ENCODE measurements at places on chromosomes 6 and 20. TPM values are rescaled to one million over a fixed set of nuclear protein-coding genes. Genes with fewer than 3 reads are reported as not detected.
A peak's percentile ranks its signal among the peaks of the same experiment; 100 is the strongest.

- DNase-seq: no peak
- H3K27ac ChIP-seq: no peak overlapping the region
- H3K27me3 ChIP-seq: no peaks in the 10 kb centered on the region
- H3K4me1 ChIP-seq: no peaks in the 10 kb centered on the region
- no peaks in the 10 kb centered on the region for H3K36me3 ChIP-seq
Observed at GRCh38 chr6:48826901-48827701, 636.0 kb downstream of the MMUT start.

- peaks cover 28% of the 10 kb centered on the region for H3K36me3 ChIP-seq
- no peaks in the 10 kb centered on the region for H3K27me3 ChIP-seq
- H3K27ac ChIP-seq: no peak overlapping the region
- no peaks in the 10 kb centered on the region for H3K4me1 ChIP-seq
Observed at GRCh38 chr20:41512624-41513023, 105.6 kb downstream of the CHD6 start.

FAM184A gene
- total RNA-seq: 5.9 TPM

DNA sequence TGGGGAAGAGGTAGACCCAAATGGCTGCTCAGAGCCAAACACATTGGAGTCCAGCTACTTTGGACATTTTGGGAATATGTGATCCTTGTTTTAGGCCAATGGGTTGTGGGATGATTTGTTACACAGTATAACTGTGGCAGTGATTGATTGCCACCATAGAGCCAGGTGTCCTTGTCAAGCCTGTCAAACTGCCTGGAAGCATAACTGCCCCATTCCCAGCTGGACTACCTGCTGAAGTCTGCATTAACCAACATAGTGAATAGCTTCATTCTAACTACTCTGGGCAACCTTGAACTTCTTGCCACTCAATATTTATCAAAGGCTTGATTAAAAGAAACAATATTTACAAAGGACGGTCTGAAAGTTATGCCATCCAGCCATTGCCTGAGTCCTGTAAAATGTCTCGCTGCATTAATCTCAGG, 164.7 kb downstream of the LINC00237 start:
- DNase-seq: no peak
- H3K36me3 ChIP-seq: no peaks in the 10 kb centered on the region
- H3K4me1 ChIP-seq: no peaks in the 10 kb centered on the region
- no peaks in the 10 kb centered on the region for H3K27me3 ChIP-seq
- H3K4me3 ChIP-seq: no peak overlapping the region

- no peak overlapping the region for H3K4me3 ChIP-seq
- DNase-seq: no peak
- H3K27me3 ChIP-seq: no peaks in the 10 kb centered on the region
- H3K27ac ChIP-seq: no peak overlapping the region
Observed at GRCh38 chr6:46930331-46930730, 8.6 kb upstream of the ADGRF5 start.

GRCh38 chr6:137210903-137211302, 8.3 kb downstream of the IFNGR1 start:
- no peak overlapping the region for H3K27ac ChIP-seq
- H3K36me3 ChIP-seq: peaks cover 66% of the 10 kb centered on the region
- no peaks in the 10 kb centered on the region for H3K27me3 ChIP-seq
- H3K4me1 ChIP-seq: peaks cover 20% of the 10 kb centered on the region
- DNase-seq: no peak

DNA sequence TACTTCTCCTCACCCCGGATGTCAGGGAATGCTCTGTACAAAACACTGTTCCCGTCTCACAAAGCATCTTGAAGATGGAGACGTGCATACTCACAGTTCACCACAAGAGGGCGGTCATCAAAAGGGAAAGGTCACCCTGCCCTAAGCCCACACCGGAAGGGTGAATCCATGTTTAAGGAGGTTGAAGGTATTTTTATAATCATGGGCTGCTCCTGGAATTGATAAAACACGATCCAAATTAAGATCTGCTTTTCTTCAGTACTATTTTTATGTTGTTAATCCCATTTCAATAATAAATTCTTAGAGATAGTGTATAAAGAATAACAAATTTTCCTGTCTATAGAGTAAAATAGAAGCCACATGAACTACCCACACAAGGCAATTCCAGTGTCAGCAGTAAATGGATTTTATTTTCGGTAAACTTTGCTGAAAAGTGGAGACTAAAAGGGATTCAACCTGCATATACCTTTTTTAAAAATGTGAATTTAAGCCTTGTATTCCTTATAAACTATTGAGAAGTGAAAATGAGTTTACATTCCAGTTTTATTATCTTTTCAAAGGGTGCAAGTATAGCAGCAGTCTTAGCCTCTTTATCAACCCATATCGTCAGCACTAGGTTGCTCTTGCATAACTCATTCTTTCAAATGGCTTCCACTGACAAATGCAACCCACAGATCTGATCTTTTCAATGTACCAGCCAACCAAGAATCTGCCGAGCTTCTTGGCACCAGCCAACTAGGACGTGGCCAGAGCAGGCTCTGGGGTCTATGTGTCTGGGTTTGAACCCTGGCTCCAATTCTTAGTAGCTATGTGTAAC, 79.7 kb upstream of the MBOAT1 start:
- H3K4me3 ChIP-seq: no peak overlapping the region
- no peak overlapping the region for H3K27ac ChIP-seq
- H3K36me3 ChIP-seq: no peaks in the 10 kb centered on the region
- H3K4me1 ChIP-seq: peaks cover 37% of the 10 kb centered on the region
- DNase-seq: peak; percentile 78

HLA-DMB gene
- total RNA-seq: 19.1 TPM

GRCh38 chr20:59939052-59939878, 840 bp downstream of the PPP1R3D start:
- peaks cover 36% of the 10 kb centered on the region for H3K4me1 ChIP-seq
- H3K4me3 ChIP-seq: peak overlapping the region; percentile 89
- peaks cover 19% of the 10 kb centered on the region for H3K36me3 ChIP-seq
- no peaks in the 10 kb centered on the region for H3K27me3 ChIP-seq

DNA sequence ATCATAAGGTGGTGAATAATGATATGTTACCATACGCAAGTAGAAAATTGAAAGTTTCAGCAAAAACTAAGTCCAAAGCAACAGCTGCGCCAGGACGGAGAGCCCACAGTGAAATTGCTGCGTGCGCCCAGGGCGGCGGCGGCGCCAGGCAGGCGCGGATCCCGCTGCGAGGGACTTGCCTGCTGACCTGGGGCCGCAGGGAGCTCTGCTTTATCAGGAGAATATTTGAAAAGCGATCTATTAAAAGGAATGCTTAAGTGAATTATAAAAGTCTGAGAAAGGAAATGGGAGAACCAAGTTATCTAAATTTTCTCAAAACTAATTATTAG, 85.4 kb downstream of the THBS2 start:
- no peak for DNase-seq
- no peaks in the 10 kb centered on the region for H3K27me3 ChIP-seq

Data from activated CD4-positive, alpha-beta memory T cell treated with anti-CD3 and anti-CD28 coated beads, Interleukin-2, amount 10 ng/mL, durations not matched to agents 7 days and 5 days (primary cell).